Activated CD8-positive, alpha-beta memory T cell treated with anti-CD3 and anti-CD28 coated beads for 4 hours (primary cell): ENCODE measurements at places on chromosomes 6 and 20.

DNA sequence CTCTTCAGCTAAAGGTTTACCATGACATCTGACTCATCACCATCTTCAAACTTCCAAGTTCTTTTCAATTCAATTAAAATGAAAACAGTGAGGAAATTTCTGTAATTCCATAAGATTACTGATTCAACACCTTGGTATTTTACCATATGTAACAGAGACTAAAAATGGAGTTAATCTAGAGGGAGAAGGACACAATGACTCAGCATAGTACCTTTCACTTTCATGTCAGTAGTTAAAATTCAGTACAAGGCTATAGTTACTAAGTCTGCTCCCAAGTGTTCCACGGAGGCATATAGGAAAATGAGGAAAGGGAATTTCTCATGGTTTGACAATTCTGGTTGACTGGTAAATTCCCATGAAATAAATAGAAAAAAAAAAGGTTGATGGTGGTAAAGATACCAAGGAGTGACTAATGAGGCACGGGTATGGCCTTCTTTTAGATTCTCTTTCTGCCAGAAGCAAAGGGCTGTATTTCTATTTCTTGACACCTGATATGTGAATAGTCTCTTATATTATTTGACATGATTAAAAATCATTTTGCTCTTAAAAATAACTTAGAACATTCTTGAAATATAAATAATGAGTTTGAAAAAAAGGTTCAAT is 526.7 kb upstream of the ADGRB3 start:
- DNase-seq = no peak

GRCh38 chr6:128158496-128158895 is 257.6 kb upstream of the THEMIS start:
- DNase-seq = no peak

DNA sequence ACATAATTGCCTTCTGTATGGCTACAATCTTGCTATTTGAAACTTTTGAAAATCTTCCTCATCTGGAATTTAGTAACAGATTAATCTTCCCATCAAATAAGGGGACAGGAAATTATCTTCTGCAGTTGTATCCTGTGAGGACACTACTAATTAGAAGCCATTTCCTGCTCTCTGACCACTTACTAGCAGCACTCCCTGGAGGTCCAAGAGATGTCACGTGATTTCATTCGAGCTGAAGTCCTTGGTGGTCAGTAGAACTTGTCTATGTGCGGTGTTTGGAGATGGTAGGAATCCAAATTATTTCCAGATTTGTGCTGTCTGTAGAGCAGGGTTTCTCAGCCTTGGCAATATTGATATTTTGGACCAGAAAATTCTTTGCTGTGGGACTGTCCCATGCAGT is 202.5 kb downstream of the TFAP2B start:
- DNase-seq = no peak

DNA sequence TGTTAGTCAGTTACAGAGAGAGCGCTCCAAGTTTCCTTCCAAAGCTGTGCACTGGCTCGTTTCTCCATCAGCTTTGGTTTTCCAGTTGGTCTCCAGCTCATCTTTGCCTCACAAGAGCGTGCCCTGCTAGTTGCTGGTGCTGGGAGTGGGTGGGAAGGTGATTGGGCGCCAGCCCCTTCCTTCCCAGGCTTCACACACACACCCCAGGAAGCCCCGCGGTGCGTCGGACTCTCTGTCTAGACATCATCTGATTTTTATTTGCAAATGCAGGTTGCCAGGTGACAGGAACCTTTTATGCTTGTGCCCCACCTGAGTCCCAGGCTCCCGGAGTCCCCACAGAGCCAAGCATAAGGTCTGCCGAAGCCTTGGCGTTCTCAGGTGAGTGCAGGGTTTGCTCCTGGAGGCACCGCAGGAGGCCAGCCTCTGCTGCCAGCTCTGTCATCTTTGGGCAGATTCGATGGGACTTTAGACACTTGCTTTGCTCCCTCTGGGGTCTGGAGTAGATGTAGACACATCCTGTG is 7.1 kb downstream of the IRF4 start:
- no peak for DNase-seq

DNA sequence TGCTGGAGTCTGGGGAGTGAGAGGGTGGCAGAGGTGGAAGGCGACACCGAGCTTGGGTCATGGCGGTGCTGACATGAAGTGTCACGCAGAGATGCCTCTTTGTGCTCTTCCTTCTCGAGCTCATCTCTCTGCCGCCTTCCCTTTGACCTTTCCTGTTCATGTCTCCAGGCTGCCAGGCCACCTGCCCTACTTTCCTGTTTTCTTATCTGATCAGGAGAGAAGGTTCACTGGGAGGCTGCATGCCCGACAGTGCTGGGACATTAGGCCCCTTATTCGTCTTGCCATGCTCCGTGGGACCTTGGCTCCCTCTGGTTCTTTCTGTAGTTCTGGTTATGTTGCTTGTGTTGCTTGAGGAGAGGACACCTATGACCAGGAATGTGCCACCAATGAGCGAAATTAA is 33.2 kb downstream of the CST8 start:
- DNase-seq = no peak

DNA sequence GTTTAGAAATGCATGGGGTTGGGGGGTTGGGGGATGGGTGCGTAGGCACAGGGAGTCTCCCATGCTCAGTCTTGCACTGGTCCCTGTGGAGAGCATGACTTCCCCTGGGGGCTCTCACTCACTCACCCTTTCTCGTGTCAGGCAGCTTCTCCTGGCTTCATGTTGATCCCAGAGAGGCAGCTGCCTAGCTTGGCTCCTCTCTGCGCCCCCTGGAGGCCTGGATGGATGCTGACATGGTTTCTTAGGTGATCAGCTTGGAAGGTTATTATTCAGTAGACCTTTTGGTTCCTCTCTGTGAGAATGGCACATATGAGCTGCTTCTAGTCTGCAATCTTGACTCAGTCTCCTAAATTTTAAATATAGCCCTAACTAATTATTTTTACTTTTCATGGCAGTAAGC is 109.3 kb upstream of the FAM83B start:
- no peak for DNase-seq

DNA sequence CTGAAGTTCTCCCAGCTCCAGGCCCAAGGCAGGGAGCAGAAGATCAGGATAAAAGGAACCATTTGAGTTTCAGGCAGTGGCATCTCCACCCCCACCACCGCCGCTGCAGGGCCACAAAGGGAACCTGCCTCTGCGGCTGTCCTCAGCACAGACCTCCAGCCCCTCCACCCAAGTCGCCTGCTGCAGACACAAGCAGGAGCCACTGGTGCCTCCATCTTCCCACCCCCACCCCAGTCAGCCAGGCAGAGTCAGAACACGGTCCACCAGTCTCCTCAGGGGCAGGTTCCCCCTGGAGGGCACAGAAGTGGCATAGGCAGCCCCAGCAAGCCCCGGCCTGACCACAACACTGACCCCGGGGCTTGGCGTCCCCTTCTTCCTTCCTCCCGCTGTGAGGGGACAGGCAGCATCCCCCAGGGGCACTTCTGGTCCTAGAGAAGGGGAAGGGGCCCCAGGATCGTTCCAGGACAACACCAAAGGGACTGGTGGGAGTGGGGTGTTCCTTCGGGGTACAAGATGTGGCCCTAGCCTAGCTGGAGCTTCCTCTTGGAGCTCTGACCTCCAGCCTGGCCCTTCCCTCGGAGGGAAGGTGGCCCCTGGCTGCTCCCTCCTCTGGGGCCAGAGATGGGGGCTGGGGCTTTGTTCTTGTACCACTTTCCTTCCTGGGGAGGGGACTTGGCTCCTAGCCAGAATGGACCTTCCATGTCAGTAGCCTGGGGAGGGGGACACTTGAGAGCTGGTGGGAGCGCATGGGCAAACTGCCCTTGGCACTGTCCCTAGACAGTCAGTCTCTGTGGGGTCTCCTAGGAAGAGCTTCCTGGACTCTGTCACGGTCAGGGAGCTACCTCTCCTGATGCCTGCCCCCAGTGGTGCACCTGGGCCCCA is 36.0 kb downstream of the YTHDF1 start:
- DNase-seq = no peak
